ENCODE measurements at places on chromosomes 12 and 14.

- no peak for DNase-seq
Observed at GRCh38 chr12:39372929-39373328, 70.0 kb downstream of the KIF21A start.

DNA sequence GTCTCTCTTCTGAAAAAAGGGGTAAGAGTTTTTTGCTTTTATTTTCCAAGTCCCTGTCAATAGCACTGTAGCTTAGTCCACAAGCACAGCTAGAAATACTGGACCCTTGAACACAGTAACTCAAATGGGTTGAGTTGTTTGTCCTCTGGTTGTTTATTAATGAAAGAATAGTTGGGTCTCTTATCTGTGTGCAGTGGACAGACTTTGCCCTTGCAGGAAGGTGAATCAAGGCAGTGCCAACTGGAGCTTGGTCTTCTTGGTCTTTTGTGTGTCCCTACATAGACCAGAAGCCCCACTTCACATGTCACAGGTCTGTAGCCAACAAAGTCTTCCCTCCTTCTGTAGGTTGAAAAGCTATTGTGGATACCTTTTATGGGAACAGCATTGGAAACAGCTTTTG is 322.0 kb downstream of the AACS start:
- DNase-seq: no peak

DNA sequence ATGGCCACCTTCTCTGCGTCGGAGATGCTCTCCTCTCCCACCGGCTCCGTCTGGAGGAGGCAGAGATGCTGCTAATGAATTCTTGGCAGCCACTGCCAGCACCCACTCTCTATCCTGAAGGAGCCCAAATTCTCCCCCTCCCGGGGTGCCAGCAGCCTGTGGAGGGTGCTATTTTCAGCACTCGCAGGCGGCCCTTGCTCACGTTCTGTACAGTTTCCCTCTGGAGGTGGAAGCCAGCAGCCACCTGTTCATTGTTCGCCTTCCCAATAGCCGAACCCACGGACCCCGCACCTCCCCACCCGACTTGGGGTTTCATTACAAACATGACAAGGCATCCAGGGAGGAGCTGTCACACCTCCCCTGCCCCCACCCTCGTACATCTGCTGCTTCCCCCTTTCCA is 27.8 kb downstream of the SNRNP35 start:
- no peak for DNase-seq

- no peak for DNase-seq
Observed at GRCh38 chr14:99511421-99512109, 30.4 kb downstream of the CCNK start.

DNA sequence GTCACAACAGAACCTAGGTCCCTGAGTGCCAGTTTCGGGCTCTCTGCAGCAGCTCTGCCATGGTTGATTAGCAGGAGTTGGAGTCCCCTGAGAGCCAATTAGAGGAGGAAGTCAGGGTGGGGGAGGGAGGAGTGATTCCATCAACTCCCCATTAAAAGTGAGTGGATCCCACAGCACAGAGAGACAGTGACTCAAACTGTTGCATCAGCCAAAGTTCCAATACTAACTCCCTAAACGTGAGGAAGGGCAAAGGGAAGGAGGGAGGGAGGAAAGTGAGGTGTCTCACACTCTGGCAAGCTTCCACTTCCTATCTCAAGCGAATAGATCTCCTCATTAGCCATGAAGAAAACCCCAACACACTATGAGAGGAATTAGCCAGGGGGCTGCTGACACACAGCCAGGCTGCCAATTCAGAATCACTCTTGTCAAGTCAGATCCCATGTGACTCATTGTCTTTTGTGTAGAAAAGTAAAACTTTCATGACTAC is 23.6 kb downstream of the OR11H4 start:
- no peak for DNase-seq

- no peak for DNase-seq
Observed at GRCh38 chr12:121968876-121969275, 50.5 kb downstream of the CFAP251 start.

- no peak for DNase-seq
Observed at GRCh38 chr12:45727980-45728629, 1.4 kb upstream of the ARID2 start.

DNA sequence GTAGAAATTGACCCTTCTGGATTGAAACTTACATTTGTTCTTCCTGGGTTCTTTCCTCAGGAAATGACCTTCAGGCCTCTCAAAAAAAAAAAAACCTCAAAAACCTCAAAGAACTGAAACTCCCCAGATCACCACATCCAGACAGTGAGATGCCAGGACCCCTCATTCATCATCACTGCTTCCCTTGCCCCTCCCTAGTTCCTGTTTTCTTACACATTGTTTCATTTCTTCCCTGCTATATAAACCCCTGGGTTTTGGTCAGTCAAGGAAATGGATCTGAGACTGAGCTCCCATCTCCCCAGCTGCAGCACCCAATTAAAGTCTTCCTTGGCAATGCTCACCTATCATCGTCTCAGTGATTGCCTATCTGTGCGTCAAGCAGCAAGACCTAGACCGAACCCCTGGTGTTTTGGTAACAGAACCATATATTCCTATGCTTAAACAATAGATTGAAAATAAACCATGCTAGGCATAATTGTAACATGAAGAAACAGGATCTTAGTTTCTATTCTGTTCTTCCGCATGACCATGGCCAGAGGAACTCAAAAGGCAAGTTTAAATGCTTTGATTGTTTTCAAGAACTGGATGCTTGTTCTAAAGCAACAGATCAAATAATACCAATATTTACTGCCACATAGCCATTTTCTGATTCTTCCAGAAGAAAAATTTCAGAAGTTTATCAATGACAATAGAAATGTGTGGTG is 108.0 kb upstream of the MAX start:
- DNase-seq: no peak

DNA sequence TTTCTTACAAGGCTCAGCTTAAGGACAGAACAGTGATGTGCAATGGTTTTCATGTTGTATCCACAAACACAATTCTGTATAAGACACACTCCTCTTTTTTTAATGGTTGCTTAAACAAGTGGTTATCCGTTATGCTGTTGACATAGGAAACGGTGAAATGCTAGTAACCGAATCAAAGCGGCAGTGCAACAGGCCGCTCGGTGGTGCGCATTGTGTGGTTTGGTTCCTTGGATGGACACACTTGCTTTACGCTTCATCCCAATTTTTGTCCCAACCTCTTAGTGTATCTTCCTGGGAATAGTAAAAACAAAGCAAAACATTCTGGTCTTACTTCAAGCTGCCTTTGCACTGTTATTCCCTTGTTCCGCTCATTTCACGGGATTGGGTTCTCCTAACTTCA is 650 bp upstream of the PTGER2 start:
- no peak for DNase-seq

DNA sequence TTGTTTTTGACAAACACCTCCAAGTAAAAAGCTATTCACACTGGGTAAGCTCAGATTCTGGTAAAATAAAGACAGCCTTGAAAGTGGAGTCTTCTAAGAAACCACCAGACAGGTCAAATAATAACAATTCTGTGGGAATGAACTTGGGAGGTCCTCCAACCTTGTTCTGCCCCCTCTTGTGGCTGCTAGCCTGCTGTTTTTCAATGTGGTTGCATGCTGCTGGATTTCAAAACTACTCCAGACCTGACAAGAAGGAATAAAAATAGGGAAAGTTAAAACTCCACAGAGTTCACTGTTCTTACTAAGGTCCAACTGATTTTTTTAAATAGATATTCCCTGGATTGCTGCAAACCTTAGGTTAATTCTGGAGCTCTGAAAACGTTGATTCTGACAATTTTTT is 32.2 kb upstream of the RIN3 start:
- DNase-seq: no peak

DNA sequence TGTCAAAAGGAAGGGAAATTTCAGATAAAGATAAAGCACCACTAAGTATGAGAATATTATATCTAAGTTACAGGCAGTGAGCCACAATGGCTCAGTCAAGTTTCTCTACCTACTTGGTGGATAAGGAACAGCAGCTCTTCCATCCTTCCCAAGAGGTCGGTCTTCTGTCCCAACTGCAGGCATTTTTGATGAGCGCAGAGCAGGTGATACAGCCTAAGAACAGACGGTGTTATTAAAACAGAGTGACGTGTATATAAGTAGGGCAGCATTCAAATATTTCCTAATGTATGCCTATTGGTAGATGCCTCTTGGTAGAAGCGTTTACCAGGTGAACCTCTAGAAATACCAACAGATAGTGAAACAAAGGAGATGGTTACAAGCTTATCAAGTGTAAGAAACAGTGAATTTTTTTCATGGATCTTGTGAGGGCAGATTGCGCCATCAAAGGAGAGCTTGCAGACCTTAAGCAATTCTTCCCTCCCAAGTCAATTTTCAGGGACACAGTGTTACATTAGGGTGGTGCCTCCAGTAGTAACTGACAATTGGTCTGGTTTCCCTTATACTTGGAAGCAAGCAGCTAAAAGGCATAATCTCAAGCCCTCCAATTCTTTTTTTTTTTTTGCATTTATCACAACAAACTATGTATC is 274.5 kb downstream of the MED13L start:
- no peak for DNase-seq

- no peak for DNase-seq
Observed at GRCh38 chr12:11133816-11134215, 628 bp downstream of the TAS2R30 start.

DNA sequence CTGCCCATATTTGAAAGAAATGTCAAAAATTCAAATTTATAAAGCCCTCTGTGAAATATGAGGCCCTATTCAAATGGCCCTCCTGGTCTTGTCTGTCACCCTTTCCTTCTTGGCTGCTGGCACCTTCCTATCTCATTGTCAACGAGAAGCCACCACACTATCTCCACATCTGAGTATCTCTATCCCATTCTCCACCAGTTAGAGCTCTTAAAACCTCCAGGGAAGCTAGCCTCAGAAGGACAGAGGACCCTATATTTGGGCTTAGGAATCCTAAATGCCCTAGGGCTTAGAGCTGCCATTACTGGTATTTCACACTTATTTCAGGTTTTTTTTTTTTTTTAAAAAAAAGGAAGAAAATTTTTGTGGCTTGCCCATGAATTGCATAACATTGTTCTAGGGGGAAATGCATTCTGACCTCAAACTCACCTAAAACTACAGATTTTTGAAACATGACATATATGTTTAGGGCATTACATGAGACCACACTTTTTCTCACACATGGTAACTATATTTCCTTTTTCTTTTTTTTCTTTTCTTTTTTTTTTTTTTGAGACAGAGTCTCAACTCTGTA is 25.0 kb downstream of the SLC25A21 start:
- no peak for DNase-seq

- DNase-seq: no peak
Observed at GRCh38 chr12:82515652-82516051, 157.3 kb downstream of the METTL25 start.

- DNase-seq: peak; percentile 4
Observed at GRCh38 chr12:21065845-21066244, 65.1 kb upstream of the SLCO1B1 start.

DNA sequence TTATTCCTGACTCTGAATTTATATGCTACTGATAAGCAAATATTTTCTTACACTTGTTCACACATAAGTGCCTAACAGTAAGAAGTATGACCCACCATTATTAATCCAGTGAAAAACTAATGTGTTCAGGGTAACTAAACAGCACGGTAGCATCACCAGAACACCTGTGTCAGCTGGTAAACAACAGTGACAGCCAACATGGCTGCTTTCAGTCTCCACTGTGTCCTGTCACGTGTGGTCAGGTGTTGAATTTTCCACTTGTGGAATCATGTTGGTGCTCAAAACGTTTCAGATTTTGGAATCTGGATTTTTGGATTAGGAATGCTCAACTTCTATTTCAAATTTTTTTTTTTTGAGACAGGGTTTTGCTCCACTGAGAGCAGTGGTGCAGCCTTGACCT is 14.3 kb upstream of the ATP23 start:
- no peak for DNase-seq

GRCh38 chr12:132367071-132367851 is 37.9 kb upstream of the GALNT9 start:
- no peak for DNase-seq

GRCh38 chr14:95258754-95259593 is 60.7 kb downstream of the CLMN start:
- no peak for DNase-seq

GRCh38 chr12:52370926-52371608 is 3.8 kb upstream of the KRT85 start:
- peak; percentile 25 for DNase-seq

GRCh38 chr12:130873106-130873795 is 1.4 kb downstream of the RAN start:
- no peak for DNase-seq

GRCh38 chr12:66164349-66164821 is 5.4 kb downstream of the TMBIM4 start:
- no peak for DNase-seq

DNA sequence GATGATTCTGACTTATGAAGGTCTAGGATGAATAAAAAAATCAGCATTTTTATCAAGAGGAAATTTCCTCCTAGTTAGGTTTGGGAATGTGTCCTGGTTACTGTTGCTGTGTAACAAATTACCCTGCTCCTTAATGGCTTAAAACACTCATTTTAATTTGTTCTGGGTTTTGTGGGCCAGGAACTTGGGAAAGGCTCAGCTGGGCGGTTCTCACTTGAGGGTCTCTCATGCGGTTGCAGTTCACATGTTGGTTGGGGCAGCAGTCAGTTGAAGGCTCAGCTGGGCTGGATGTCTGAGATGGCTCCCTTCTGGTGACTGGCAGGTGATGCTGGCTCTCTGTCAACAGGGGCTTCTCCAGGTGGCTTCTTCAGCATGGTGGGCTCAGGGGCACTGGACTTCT is 214.6 kb downstream of the RBM19 start:
- no peak for DNase-seq

DNA sequence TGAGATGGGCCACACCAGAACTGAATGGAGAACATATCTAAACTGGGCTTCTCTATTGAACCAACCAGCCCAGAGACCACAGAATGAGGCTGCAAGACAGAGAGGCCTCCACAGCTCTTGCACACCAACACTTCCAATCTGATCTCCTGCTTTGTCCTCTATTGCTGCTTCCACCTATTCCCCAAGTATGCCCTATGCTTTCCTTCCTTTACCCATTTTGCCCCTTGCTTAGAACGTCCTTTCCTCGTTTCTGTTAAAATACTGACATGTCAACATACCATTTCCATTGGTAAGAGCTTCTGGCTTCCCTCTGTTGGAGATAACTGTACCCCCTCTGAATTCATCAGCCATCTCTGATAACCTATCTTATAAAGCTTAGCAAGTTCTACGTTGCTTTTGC is 2.8 kb downstream of the SLC2A13 start:
- no peak for DNase-seq

GRCh38 chr12:105485921-105486320 is 155.4 kb downstream of the C12orf75 start:
- no peak for DNase-seq

DNA sequence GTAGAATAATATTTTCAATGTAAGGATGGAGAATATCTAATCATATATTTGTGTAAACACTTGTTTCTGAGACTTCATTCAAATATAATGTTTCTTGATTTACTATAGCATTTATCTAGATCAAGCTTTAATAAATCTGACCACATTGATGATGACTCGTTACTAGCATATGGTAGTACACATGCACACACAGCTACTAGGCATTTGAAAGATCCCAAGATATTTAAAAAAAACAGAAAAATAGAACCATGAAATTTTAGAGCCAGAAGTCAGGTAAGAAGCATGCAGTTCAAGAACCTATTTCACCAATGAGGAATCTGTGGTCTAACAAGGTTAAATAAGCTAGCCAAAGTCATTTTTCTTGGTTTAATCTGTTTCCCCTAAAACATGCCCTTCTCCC is 32.0 kb downstream of the DCP1B start:
- no peak for DNase-seq

Data from neural progenitor cell (in vitro differentiated cells).